WTC11 (cell line): ENCODE measurements at places on chromosomes 3 and 15.

- no peak for DNase-seq
Measured at GRCh38 chr3:76724706-76725105, 315.2 kb upstream of the ROBO2 start.

GRCh38 chr15:61680260-61681037, 379.8 kb downstream of the VPS13C start:
- no peak for DNase-seq

DNA sequence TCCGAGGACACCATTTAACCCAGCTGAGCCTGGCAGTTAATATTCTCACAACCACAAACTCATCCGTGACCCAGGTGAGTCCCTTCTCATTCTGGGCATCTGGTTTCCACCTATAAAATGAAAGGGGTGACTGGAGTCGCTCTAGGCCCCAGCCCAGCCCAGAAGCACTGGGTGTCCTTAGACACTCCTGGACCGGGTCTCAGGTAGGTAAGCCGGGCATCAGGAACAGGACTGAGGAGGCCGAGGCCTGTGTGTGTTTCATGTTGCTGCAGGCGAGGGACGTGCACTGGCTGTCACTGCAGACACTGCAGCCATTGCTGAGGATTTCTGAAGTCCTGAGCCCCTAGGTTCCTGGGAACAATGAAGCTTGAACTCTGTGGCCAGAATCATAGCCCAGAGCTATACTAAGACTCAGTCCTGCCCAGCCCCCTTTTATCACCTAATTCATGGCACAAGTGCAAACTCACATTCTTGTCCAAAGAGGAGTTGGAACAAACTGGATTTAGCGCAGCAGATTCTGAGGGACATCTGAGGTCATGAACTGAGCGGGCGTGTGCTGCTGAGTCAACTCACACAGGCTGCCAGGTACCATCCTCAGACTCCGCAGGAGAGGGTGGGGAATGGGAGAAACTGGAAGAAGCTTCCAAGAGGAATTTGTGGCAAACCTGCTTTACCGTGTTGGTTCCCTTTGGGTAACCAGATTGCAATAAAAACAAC, 184.9 kb downstream of the FAM43A start:
- no peak for DNase-seq

- DNase-seq, result no peak
Measured at GRCh38 chr3:107367353-107367752, 9.9 kb upstream of the CCDC54 start.

- DNase-seq, result no peak
Measured at GRCh38 chr15:100355342-100355741, 13.6 kb upstream of the ADAMTS17 start.

GRCh38 chr3:163622384-163622783, 1455.9 kb downstream of the SI start:
- peak; percentile 32 for DNase-seq
